Smooth muscle cell of bladder (primary cell): ENCODE measurements at places on chromosomes 2 and 18. TPM values are rescaled to one million over a fixed set of nuclear protein-coding genes. Genes with fewer than 3 reads are reported as not detected.

The RNF144A gene
- total RNA-seq = 1.1 and 2.8 TPM in 2 replicates

The EVX2 gene
- under 0.01 TPM in 1 of 2 replicates, not detected in the other for total RNA-seq

The TNFAIP6 gene
- total RNA-seq = 104 and 350 TPM in 2 replicates

The POTEJ gene
- total RNA-seq = not detected in 2 replicates

The YWHAQ gene
- total RNA-seq = 238 and 244 TPM in 2 replicates

The HTR2B gene
- 6.0 and 10.8 TPM in 2 replicates for total RNA-seq

The FECH gene
- 30.9 and 36.2 TPM in 2 replicates for total RNA-seq

The GPR55 gene
- not detected in 2 replicates for total RNA-seq

The DTNB gene
- 2.5 and 3.4 TPM in 2 replicates for total RNA-seq

The FBLN7 gene
- total RNA-seq = 0.57 and 0.74 TPM in 2 replicates

The MYO5B gene
- total RNA-seq = 0.18 and 0.28 TPM in 2 replicates

The CREG2 gene
- 0.14 and 0.65 TPM in 2 replicates for total RNA-seq

The GALNT5 gene
- 26.9 and 28.8 TPM in 2 replicates for total RNA-seq

The NABP1 gene
- 56.1 and 65.6 TPM in 2 replicates for total RNA-seq

The DRC1 gene
- total RNA-seq = not detected in 2 replicates

The PHOSPHO2 gene
- total RNA-seq = 1.9 and 2.4 TPM in 2 replicates

The SIX2 gene
- total RNA-seq = under 0.01 and 0.18 TPM in 2 replicates

The POMC gene
- total RNA-seq = 0.57 and 2.8 TPM in 2 replicates

The DCDC2C gene
- total RNA-seq = not detected in 2 replicates

The CACNB4 gene
- total RNA-seq = 1.1 and 2.8 TPM in 2 replicates

The CCDC178 gene
- total RNA-seq = 0.14 and 0.28 TPM in 2 replicates

The AKAIN1 gene
- not detected in 2 replicates for total RNA-seq

The TLX2 gene
- not detected in 2 replicates for total RNA-seq

The TMEM247 gene
- total RNA-seq = not detected in 2 replicates

The SEMA4C gene
- total RNA-seq = 18.3 and 22.1 TPM in 2 replicates

The IL1RL1 gene
- total RNA-seq = 0.14 and 0.18 TPM in 2 replicates

The GCKR gene
- 0.14 and 0.55 TPM in 2 replicates for total RNA-seq

The VSNL1 gene
- not detected in 2 replicates for total RNA-seq

The TTR gene
- total RNA-seq = not detected in 2 replicates

The CROCC2 gene
- total RNA-seq = 0.09 and 0.14 TPM in 2 replicates

The KRTCAP3 gene
- 0.18 TPM in 1 of 2 replicates, not detected in the other for total RNA-seq

The AQP4 gene
- total RNA-seq = not detected in 2 replicates

The SCN7A gene
- 0.09 and 0.14 TPM in 2 replicates for total RNA-seq

The TSPYL6 gene
- not detected in 2 replicates for total RNA-seq
